ENCODE measurements at places on chromosomes 3 and 15.

GRCh38 chr3:126134219-126134975 lies 46.0 kb downstream of the ALDH1L1 start:
- DNase-seq = peak; percentile 76

DNA sequence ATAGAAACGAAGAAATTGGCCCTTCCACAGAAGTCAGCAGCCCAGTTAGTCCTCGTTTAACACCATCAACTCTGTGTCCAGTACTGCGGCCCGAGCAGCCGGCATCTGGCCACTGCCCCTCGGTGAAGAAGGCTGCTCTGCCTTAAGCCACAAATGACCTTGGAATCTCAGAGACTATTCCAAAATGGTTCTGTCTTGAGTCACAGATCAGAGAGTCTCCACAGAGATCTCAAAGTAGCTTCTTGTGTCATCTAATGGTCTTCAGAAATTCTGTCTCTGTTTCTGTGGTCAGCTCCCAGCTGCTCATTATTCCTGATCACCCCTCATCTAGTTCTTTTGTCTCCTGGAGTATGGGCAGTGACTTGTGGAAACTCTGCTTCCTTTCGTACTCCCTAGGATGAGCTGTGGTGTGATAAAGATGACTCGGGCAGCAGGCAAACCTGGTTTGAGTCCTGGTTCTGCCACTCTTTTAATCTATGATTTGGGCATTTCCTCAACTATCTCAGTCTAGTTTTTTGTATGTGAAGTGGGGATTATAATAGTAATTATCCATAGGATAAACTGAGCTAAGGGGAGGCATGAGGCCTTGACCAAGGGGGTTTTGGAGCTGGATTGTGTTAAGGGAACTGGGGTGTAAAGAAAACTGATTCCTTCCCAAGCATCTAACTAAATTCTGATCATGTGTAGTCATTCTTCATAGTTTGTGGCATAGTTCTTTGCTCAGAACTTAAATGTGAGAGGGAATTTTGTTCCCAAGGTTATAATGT lies 22.6 kb downstream of the CRTC3 start:
- DNase-seq = no peak

DNA sequence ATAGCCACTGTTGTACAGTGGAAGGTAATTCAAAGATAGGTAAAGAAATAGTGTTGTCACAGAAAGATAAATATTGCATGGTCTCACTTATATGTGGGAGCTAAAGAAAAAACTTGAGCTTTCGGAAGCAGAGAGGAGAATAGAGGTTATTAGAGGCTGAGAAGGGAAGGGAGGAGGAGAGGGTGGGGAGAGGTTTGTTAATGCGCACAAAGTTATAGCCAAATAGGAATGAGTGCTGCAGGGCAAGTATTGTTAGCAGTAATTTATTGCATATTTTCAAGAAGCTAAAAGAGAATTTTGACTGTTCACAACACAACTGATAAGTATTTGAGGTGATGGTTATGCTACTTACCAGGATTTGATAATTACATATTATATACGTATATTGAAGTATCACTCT lies 154.2 kb downstream of the GABRG3 start:
- DNase-seq = no peak

- no peak for DNase-seq
Observed at GRCh38 chr3:150165396-150166094, 194.8 kb upstream of the PFN2 start.

DNA sequence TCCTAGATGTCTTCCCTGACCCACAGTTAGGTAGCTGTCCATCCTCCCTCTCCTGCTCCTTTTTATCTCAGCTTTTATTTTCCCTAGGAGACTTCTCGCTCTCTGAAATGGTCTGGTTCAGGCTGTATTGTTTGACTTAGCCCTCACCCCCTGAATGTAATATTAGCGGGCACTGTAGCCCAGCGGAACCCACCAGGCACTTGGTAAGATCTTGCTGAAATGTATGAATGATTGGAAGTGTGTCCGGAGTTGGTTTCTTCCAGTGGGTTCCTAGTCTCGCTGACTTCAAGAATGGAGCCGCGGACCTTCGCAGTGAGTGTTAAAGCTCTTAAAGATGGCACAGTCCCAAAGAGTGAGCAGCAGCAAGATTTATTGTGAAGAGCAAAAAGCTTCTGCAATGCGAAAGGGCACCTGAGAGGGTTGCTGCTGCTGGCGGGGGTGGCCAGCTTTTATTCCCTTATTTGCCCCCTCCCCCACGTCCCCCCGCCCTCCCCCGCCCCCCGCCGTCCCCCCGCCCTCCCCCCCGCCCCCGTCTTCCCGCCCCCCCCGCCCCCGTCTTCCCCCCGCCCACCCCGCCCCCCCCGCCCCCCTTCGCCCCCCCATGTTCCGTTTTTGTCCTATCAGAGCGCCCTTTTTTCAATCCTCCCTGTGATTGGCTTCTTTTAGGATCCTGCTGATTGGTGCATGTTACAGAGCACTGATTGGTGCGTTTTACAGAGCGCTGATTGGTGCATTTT lies 694 bp upstream of the EEFSEC start:
- no peak for DNase-seq

- DNase-seq = no peak
Observed at GRCh38 chr3:56921573-56922453, 120.1 kb upstream of the ARHGEF3 start.
